ENCODE measurements at places on chromosomes 6 and 20. TPM values are rescaled to one million over a fixed set of nuclear protein-coding genes. Genes with fewer than 3 reads are reported as not detected.

DNA sequence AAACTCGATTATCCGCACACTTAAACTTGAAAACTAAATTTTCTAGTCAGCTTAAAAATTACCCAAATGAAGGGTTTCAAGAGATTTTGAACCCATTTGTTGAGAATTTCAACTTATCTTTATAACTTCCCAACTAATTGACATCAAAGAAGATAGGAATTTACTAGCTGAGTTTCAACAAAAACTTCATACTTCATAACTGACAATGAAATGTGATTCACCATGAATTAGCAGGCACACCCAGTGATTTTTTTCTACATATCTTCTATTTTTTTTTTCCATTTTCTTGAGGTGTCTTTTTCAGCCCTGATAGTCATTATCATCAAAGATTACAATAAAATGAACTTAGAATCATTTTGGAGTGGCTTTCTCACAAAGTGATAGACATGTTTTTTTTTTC, 26.7 kb downstream of the TNFAIP3 start:
- H3K4me1 ChIP-seq = no peaks in the 10 kb centered on the region
- H3K27me3 ChIP-seq = no peaks in the 10 kb centered on the region
- no peak for DNase-seq
- no peaks in the 10 kb centered on the region for H3K36me3 ChIP-seq

GRCh38 chr6:45845567-45845966, 170.1 kb downstream of the CLIC5 start:
- no peaks in the 10 kb centered on the region for H3K36me3 ChIP-seq
- H3K27me3 ChIP-seq = no peaks in the 10 kb centered on the region
- H3K27ac ChIP-seq = no peak overlapping the region
- H3K4me3 ChIP-seq = no peak overlapping the region
- H3K4me1 ChIP-seq = peaks cover 3% of the 10 kb centered on the region
- DNase-seq = no peak

- peak overlapping the region; percentile 50 for H3K4me3 ChIP-seq
- H3K4me1 ChIP-seq = peaks cover 5% of the 10 kb centered on the region
- DNase-seq = peak; percentile 95
- no peaks in the 10 kb centered on the region for H3K36me3 ChIP-seq
- peaks cover 15% of the 10 kb centered on the region for H3K27me3 ChIP-seq
These were observed 19.9 kb downstream of the ZKSCAN8 start for GRCh38 chr6:28161410-28162079.

- H3K27ac ChIP-seq = no peak overlapping the region
- no peak for DNase-seq
- H3K36me3 ChIP-seq = no peaks in the 10 kb centered on the region
- H3K4me1 ChIP-seq = no peaks in the 10 kb centered on the region
- no peak overlapping the region for H3K4me3 ChIP-seq
These were observed 175.7 kb upstream of the AKAP12 start for GRCh38 chr6:151063842-151064647.

- H3K27ac ChIP-seq = 0 out of 2 replicates have a peak overlapping the region, but pooled peaks have one; percentile 23
- no peaks in the 10 kb centered on the region for H3K27me3 ChIP-seq
- DNase-seq = peak; percentile 39
These were observed 138.0 kb downstream of the UTRN start for GRCh38 chr6:144423167-144423566.

DNA sequence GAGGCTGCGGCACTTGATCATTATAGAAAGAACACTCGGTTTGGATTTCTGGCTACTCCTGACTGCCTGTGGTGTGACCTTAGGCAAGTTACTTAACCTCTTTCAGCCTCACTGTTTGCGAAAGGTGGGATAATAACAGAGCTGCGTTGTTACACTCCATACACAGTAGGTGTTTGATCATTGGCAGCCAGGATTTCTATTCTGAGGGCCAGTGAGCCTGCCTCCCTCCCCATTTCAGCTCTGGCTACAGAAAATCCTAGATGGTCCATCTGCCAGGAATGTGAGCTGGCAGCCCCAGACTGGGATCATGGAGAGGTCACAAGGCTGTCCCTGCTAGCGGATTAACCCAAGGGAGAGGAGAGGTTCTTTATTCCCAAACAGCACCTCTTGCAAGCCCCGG, 2.7 kb downstream of the KCNB1 start:
- H3K27me3 ChIP-seq = peaks cover 24% of the 10 kb centered on the region
- no peaks in the 10 kb centered on the region for H3K4me1 ChIP-seq
- DNase-seq = no peak
- H3K4me3 ChIP-seq = no peak overlapping the region
- no peaks in the 10 kb centered on the region for H3K36me3 ChIP-seq

DNA sequence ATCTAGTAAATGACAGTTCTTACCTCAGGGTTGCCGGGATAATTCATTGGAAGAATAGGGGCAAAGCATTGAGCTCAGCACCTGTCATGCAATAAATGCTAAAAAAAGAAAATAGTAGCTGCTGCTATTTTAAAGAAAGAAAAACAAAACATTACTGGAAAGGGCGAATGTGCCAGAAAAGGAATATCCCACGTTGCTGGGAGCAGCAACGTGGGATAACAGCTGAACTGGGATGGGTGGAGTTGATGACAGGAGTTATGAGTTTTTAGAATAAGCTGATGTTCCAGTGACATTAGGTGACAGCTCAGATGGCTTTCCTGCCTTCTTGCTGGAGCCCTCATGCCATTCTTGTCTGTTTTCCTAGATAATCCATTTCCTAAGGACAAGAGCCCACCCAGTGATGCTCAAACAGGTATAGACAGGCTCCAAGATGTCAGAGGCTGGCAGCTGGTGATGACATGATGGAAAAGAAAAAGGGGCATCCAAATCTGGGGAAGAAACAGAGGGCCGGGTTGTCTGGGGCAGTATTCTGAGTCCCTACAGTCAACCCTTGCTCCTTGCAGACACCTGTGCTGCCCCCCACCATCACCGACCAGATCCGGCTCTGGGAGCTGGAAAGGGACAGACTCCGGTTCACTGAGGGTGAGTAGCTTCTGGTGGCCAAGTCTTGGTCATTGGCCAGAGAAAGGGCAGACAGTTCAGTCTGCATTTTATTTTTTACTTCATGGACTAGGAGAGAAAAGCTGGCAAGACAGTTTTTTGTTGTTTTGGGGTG, 1.1 kb upstream of the VARS2 start:
- peaks cover 8% of the 10 kb centered on the region for H3K4me1 ChIP-seq
- no peak for DNase-seq
- H3K4me3 ChIP-seq = peak overlapping the region; percentile 84
- peaks cover 7% of the 10 kb centered on the region for H3K36me3 ChIP-seq

DNA sequence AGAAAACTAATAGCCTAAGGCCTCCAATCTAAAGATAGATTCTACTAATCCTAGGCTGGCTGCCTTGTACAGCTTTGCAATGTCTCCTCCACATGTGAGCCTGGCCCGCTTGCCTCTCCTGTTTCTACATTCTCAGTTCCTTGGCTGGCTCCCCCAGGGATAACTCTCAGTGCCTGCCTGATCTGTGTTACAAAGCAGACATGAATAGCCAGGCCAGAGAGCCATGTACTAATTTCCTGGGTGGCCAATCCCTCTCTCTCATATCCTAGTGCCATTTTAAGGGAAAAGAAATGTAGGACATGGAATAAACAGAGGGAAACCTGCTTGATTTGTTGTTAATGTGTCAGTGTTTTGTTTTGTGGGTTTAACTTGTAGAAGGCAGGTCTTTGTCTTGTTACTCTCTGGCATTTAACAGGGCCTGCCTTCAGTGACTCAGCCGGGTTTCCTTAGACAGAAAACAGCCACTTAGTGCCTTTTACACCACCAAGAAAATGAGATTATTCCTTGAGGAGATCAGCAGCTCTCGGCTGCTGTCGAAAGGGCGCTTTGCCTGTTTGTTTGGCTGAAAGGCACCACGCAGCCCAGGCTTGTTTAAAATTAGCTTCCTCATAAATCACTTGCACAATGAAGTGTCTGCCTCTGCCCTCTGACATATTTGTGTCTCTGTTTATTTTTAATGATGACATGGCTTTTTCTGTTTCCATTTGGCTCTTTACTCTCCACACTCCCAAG, 702.7 kb downstream of the MAFB start:
- H3K4me1 ChIP-seq = peaks cover 10% of the 10 kb centered on the region
- H3K36me3 ChIP-seq = no peaks in the 10 kb centered on the region
- no peaks in the 10 kb centered on the region for H3K27me3 ChIP-seq
- peak overlapping the region; percentile 78 for H3K27ac ChIP-seq
- DNase-seq = peak; percentile 36

DNA sequence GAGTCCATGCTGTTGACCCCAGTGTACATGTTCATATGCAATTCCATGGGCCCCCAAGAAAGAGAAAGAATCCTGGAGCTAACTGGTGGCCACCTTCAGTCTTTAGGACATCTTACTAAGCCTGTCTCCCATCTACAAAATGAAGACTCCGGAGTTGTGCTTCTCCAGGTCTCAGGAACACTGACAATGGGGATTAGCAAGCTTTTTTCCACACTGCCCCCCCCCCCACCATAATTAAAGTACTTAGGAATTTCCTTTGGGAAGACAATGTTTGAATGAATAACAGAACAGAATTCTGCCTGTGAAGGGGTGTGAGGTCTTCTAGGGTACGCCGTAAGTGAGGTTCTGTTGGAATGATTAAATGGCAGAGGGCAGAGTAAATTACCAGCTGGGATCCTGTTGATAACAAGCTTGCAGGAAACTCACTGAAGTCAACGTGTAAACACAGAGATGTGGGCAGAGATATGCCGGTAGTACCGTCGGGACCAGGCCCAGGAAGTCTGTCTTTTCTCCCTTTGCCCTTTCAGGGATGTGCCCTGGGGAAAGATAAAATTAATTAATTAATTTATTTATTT, 63.1 kb downstream of the ANKRD6 start:
- 0 out of 2 replicates have a peak, but pooled peaks cover 6% of the 10 kb centered on the region for H3K27me3 ChIP-seq
- H3K36me3 ChIP-seq = no peaks in the 10 kb centered on the region
- H3K4me3 ChIP-seq = no peak overlapping the region
- no peak for DNase-seq

FKBP1C gene
- 0.35 TPM for total RNA-seq

SLC12A5 gene
- 0.35 TPM for total RNA-seq

Data from GM23338 (cell line).